ENCODE measurements at places on chromosomes 7 and 10.

DNA sequence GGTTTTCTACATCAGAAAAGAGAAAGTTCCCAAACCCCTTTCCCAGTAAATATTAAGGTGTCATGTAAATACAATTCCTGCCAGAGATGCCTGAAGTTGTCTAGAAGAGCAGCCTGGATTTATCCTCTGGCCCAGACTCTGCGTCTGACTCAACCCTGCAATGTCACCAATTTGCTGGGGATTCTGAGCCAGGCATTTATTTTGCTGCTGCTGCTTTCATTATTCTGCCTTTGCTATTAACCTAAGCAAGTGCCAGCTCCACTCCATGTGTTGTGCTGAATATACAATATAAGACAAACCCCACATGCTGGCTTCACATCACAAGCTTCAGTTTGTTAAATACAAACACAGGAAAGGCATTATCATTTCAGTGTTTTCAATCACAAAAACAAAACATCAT is 59.1 kb downstream of the ELAPOR2 start:
- no peak for DNase-seq

DNA sequence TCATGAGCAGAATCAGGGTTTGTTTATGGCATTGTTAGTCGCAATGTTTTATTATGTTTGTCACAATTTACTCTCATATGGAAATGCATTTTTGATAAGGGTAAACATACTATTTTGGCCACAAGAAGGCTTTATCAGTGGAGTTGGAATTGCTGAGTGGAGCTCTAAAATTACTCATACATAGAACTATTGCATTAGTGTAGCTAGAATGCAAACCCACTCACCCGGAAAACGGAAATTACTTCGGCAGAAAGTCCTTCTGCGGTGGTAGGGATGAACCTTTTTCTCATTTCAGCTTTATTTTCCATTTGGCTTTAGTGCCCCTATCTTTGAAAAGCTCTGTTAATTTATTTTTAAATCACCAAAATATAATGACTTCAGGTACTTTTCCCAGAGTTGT is 42.8 kb upstream of the NPY start:
- DNase-seq: no peak

DNA sequence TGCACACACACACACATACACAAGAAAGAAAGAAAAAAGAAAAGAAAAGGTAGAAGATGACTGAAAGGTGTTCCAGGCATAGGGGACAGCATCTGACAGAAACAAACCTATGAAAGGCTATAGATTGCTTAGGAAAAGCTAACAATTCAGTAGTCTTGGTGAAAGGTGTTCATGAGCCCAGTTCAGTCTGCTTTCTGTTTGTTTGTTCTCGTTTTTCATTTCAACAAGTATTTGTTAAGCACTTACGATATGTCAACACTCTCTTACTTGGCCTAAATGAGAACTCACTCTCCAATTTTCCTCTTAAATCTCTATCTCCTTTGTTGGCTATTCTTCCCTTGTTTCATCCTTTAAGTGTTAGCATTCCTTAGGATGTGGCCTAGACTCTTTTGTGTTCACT is 133.2 kb downstream of the GRM8 start:
- DNase-seq: no peak

- DNase-seq: no peak
These were observed 57.5 kb downstream of the UNCX start for GRCh38 chr7:1290026-1290678.

- DNase-seq: no peak
These were observed 41.5 kb upstream of the PDGFA start for GRCh38 chr7:560966-561630.

GRCh38 chr7:47142169-47142866 is 439.6 kb downstream of the TNS3 start:
- DNase-seq: no peak

GRCh38 chr10:52623761-52624160 is 148.8 kb downstream of the MBL2 start:
- no peak for DNase-seq

DNA sequence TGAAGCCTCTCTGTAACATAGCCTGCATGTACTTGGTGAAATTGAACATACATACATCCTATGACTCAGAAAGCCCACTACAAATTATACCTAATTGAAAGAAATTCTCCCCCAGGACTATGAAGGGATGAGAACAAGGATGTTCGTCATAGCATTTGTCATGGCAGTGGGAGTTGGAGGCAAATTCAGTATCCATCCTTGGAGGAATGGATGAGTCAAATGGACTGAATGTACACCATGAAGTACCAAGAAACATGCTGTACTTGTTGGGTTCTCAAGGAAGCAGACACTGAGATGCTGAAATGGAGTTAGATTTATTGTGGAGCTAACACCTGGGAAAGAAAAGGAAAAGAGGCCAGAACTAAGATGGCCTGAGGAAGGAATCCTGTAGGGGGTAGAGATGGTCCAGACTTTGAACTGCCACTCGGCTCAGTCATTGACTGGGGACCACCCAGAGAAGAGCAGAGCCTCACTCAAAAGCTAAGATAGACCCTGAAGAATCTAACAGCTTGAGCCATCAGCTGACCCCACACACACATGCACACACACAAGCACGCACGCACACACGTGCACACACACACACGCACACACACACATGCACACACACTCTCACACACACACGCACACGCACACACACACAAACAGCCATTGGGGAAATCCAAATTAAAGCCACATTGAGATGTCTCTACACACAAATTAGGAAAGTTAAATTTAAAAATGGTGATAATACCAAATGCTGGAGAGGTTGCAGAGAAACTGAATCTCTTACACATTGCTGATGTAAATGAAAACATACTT is 22.3 kb downstream of the AOC1 start:
- DNase-seq: peak; percentile 97

- no peak for DNase-seq
These were observed 108.1 kb downstream of the EBF3 start for GRCh38 chr10:129855836-129856563.

DNA sequence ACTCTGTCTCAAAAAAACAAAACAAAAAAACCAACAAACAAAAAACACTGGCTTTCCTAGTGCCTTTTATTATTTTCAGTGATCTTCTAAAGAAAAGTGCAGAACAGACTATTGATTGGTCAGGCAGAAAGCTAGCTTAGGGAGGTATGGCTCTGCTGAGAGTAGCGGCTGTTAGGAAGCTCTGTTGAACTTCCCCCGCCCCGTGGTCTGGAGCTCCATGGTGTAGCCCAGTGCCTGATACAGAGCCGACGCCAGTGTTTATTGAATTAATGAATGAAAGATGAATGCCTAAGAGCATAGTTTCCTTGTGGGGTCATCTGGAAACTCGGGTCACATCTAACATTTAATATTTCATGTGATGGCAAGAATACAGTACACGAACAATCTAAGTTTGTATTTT is 90.5 kb upstream of the ARMC3 start:
- no peak for DNase-seq
